Naive B cell (primary cell): ENCODE measurements at places on chromosomes 1 and 21.

GRCh38 chr1:232301246-232301645 is 328.7 kb downstream of the SIPA1L2 start:
- no peak for DNase-seq

- no peak for DNase-seq
Observed at GRCh38 chr1:65054481-65054880, 88.1 kb upstream of the JAK1 start.

DNA sequence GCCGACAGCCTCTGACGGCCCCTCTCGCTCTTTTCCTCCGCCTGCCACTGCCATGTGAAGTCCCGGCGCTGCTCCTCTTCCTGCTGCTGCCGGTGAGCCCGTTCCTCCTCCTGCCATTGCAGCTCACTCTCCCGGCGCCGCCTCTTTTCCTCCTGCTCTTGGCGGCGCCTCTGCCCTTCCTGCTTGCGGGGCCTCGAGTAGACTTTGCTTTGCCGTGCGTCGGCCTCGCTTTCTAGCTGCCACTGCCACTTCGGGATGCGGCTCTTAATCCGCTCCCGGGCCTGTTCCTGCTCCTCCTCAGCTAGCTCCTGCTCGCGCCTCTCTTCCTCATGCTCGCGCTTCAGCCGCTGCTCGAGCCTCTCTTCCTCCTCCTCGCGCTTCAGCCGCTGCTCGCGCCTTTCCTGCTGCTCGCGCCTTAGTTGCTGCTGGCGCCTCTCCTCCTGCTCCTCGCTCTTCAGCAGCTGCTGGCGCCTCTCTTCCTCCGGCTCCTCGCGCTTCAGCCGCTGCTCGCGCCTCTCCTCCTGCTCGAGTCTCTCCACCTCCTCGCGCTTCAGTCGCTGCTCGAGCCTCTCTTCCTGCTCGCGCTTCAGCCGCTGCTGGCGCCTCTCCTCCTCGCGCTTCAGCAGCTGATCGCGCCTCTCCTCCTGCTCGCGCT is 4.3 kb downstream of the TCHH start:
- DNase-seq = no peak

DNA sequence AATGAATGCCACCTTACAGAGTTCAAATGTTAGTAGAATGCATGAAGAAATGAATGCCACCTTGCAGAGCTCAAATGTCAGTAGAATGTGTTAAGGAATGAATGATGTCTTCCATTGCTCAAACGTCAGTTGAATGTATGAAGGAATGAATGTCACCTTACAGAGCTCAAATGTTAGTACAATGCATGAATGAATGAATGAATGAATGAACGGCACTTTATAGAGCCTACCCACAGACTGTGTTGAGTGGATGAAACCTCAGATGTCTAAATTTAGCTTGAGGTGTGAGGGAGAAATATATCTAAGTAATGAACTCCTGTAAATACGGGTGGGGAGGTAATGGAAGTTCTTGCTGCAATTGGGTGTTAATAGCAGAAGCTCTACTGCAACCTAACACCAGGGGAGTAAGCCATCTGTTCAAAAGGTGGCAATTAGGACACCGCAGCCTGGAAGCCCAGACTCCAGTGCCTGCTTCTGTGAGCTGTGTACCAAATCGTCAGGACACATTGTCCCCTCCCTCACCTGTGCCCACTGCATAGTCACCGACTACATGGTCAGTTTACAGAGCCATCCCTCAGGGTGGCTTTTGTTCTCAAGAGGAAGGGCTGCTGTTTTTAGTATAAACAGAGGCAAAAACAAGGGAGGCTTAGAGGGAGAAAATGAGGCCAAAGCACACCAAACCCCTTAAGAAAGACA is 26.7 kb downstream of the SUSD4 start:
- no peak for DNase-seq

- no peak for DNase-seq
Observed at GRCh38 chr1:63668298-63668697, 75.1 kb downstream of the PGM1 start.

GRCh38 chr1:40575336-40575735 is 43.9 kb downstream of the ZNF684 start:
- DNase-seq = no peak

- no peak for DNase-seq
Observed at GRCh38 chr1:112386731-112387346, 9.2 kb upstream of the CTTNBP2NL start.

- no peak for DNase-seq
Observed at GRCh38 chr1:8418301-8418700, 100.4 kb downstream of the SLC45A1 start.

DNA sequence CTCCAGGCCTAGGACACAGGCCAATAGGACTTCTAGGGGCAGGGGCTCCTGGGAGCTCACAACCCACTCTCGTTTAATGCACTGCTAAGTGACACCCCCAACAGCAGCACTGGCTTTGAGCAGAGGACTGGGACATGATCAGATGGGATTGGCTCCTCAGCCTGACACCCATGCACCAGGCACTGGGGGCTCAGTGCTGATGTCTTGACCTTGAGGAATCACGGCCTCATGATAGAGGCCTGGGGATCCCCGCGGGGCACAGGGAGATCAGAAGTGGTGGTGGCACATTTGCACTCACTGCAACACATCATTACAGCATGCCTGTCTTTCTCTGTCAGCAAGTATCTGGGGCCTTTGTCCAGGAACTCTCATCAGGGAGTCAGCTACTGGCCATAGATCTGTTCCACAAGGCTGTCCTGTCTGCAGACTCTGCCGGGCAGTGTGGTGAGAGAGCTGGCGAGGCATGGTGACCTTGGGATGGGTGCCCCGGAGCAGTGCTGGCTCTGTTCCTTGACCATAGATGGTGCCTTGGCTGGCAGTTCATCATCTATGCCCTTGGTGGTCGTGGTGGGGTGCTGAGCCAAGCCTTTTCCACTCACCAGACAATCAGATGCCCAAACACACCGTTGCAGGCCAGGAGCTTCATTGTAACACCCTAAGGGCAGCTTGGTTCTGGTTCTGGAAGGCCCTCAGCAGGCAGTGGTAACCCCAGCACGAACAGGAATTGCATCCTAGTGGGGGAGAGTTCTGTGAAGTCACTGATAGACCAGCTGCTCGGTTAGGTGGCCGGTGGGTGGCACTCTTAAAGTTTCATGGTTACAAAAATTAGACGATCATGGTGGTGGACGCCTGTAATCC is 22.2 kb upstream of the PARP1 start:
- no peak for DNase-seq
